Thymus (tissue), 14 donors: ENCODE measurements at places on chromosomes 11 and 22. TPM values are rescaled to one million over a fixed set of nuclear protein-coding genes. Genes with fewer than 3 reads are reported as not detected.

GRCh38 chr11:106998116-106998915 is 20.0 kb downstream of the GUCY1A2 start:
- no peaks in the 10 kb centered on the region for H3K36me3 ChIP-seq
- H3K27ac ChIP-seq, result no peak overlapping the region
- H3K27me3 ChIP-seq, result no peaks in the 10 kb centered on the region
- DNase-seq, result no peak
- H3K4me3 ChIP-seq, result no peak overlapping the region
- H3K4me1 ChIP-seq, result no peaks in the 10 kb centered on the region

Gene MS4A3
- polyA plus RNA-seq, result 2.2 TPM

DNA sequence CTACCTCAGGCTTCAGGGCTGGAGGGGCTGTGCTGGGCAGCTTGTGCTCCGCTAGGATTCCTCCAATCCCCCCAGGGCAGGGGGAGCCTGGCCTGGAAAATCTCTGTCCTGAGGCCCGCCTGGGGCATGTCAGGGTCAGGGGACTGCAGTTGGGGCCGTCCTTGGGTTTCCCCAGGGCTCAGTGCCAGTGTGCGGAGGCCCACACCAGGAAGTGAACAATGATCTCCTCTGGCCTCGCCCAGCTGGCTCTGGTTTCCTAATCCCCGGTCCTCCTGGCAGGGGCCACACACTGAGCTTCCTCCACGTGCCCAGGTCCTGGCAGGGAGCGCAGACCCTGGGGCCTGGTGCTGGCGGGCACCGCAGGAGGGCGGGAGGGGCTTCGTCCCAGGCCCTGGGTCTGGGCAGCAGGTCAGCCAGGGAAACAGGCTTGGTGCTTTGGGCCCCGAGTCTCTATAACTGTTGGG is 1.4 kb upstream of the MUC2 start:
- no peak overlapping the region for H3K27ac ChIP-seq
- no peaks in the 10 kb centered on the region for H3K4me1 ChIP-seq
- no peak for DNase-seq
- no peaks in the 10 kb centered on the region for H3K36me3 ChIP-seq

Gene TP53I11
- polyA plus RNA-seq, result 13.3 TPM

Gene SCARF2
- polyA plus RNA-seq, result 1.3 TPM

DNA sequence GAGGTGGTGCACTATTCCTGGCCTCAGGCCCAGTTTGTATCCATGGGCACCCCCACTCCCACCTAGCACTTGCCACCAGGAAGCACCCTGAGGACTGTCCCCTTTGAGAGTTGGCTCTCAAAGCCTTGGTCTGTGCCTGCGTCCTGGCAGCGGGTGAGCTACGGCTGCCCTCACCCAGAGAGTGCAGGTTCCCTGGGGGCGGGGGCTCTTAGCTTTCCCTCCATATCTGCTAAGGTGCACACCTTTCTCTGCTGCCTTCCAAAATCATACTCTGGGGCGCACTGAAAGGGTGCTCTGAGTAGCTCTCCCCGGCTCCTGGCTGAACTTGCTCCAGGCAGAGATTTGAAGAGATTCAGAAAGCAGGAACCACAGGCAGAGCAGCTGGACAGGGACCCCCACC is 7.1 kb downstream of the KCNQ1 start:
- H3K27ac ChIP-seq, result no peak overlapping the region
- no peak overlapping the region for H3K4me3 ChIP-seq
- peaks cover 20% of the 10 kb centered on the region for H3K27me3 ChIP-seq
- H3K4me1 ChIP-seq, result peaks cover 4% of the 10 kb centered on the region
- no peaks in the 10 kb centered on the region for H3K36me3 ChIP-seq

Gene KDM2A
- 42.0 TPM for polyA plus RNA-seq

Gene WNT7B
- 0.96 TPM for polyA plus RNA-seq

GRCh38 chr11:61954851-61955421 is 4.8 kb downstream of the BEST1 start:
- H3K4me3 ChIP-seq, result no peak overlapping the region
- no peak for DNase-seq
- no peaks in the 10 kb centered on the region for H3K36me3 ChIP-seq
- peaks cover 12% of the 10 kb centered on the region for H3K27me3 ChIP-seq

Gene FIBIN
- polyA plus RNA-seq, result 9.6 TPM

DNA sequence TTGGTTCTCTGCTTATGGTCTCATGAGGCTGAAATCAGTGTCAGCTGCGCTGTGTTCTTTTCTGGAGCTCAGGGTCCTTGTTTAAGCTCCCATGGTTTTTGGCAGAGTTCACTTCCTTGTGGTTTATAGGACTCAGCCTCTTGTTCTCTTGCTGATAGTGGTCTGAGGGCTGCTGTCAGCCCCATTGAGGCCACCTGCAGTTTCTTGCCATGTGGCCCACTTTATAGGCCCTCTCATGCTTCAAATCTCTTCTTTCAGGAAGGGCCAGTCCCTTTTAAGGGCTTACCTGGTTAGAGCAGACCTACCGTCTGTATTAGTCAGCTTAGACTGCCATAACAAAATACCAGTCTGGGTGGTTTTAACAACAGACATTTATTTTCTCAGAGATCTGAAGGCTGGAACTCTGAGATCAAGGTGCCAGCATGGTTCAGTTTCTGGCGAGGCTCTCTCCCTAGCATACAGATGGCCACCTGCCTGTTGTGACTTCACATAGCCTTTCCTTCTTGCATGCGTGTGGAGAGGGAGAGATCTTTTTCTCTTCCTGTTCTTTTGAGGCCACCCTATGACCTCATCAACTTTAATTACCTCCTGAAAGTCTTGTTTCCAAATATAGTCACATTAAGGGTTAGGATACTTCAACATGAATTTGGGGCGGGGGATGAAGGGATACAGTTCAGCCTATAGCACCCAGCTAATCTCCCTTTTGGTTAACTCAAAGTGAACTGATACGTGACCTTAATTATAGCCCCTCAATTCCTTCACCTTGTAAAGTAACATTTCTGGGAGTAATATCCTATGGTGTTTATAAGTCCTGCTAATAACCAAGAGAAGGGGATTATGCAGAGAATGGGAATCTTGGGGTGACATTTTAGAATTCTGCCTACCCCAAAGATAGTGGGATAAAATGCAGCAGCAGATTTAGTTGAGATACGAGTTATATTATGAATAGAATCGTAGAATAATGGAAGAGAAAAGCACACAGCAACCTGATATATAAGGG is 131.8 kb downstream of the UVRAG start:
- no peaks in the 10 kb centered on the region for H3K36me3 ChIP-seq
- peak overlapping the region; percentile 36 for H3K27ac ChIP-seq
- H3K4me3 ChIP-seq, result no peak overlapping the region
- peaks cover 8% of the 10 kb centered on the region for H3K4me1 ChIP-seq
- no peak for DNase-seq
- no peaks in the 10 kb centered on the region for H3K27me3 ChIP-seq

- no peaks in the 10 kb centered on the region for H3K36me3 ChIP-seq
- H3K4me3 ChIP-seq, result no peak overlapping the region
- no peak for DNase-seq
- no peaks in the 10 kb centered on the region for H3K27me3 ChIP-seq
- peaks cover 7% of the 10 kb centered on the region for H3K4me1 ChIP-seq
Observed at GRCh38 chr22:37274380-37274862, 7.9 kb upstream of the CYTH4 start.

GRCh38 chr11:55652560-55652959 is 4.4 kb downstream of the OR4S2 start:
- DNase-seq, result no peak
- H3K36me3 ChIP-seq, result no peaks in the 10 kb centered on the region
- no peak overlapping the region for H3K4me3 ChIP-seq
- no peaks in the 10 kb centered on the region for H3K4me1 ChIP-seq

Gene TMA7B
- 3.3 TPM for polyA plus RNA-seq

- no peaks in the 10 kb centered on the region for H3K4me1 ChIP-seq
- no peaks in the 10 kb centered on the region for H3K36me3 ChIP-seq
- no peaks in the 10 kb centered on the region for H3K27me3 ChIP-seq
- no peak overlapping the region for H3K4me3 ChIP-seq
Observed at GRCh38 chr11:120386774-120387371, 50.7 kb downstream of the ARHGEF12 start.

Gene KCNK4
- not detected for polyA plus RNA-seq

GRCh38 chr22:22995166-22995565 is 75.2 kb upstream of the GNAZ start:
- no peak overlapping the region for H3K4me3 ChIP-seq
- H3K27ac ChIP-seq, result no peak overlapping the region
- no peaks in the 10 kb centered on the region for H3K4me1 ChIP-seq
- no peaks in the 10 kb centered on the region for H3K27me3 ChIP-seq
- no peak for DNase-seq
- no peaks in the 10 kb centered on the region for H3K36me3 ChIP-seq

Gene OR8D4
- 0.02 TPM for polyA plus RNA-seq

DNA sequence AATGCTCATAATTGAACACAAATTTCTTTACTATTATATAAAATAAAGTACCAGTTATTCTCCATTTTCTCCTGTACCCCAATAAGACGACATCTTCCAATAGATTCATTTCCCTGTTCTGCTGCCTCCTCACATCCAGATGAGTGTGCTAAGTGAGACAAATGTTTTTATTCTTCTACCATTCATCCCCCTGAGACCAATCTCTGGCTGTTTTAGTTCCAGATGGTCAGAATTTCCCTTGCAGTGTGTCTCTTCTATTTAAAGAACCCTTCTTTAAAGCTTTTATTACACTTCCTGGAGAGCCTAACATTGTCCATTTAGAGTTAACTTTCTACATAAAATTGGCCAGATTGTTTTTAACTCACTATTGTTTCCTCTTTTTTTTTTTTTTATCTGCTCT is 41.2 kb upstream of the GLYATL1 start:
- H3K27me3 ChIP-seq, result peaks cover 6% of the 10 kb centered on the region
- no peak overlapping the region for H3K27ac ChIP-seq
- DNase-seq, result no peak
- no peak overlapping the region for H3K4me3 ChIP-seq
- H3K4me1 ChIP-seq, result no peaks in the 10 kb centered on the region

Gene HSPB2
- polyA plus RNA-seq, result 2.4 TPM

GRCh38 chr22:21612858-21613257 is 17.0 kb downstream of the YDJC start:
- no peaks in the 10 kb centered on the region for H3K27me3 ChIP-seq
- no peak overlapping the region for H3K4me3 ChIP-seq
- H3K27ac ChIP-seq, result no peak overlapping the region
- H3K4me1 ChIP-seq, result no peaks in the 10 kb centered on the region
- peaks cover 46% of the 10 kb centered on the region for H3K36me3 ChIP-seq

DNA sequence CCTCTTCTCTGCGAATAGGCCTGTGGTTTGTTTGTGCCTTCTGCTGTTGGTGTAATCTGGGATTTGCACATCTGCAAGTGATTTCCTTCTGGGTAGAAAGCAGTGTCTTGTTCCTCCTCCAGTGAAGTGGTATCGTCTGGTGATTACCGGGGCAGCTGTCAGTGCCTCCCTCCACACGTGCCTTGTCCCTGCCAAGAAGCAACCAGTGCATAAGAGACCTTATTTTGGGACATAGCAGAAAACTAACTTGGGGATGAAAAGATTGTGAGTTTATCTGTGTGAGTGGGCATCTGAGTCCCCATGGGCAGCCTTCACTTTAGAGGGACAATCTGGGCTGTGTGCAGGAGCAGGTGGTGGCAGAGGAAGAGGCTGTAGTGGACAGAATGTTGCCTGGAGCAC is 71.5 kb upstream of the SORL1-AS1 start:
- no peaks in the 10 kb centered on the region for H3K27me3 ChIP-seq
- no peak overlapping the region for H3K4me3 ChIP-seq
- H3K4me1 ChIP-seq, result no peaks in the 10 kb centered on the region

DNA sequence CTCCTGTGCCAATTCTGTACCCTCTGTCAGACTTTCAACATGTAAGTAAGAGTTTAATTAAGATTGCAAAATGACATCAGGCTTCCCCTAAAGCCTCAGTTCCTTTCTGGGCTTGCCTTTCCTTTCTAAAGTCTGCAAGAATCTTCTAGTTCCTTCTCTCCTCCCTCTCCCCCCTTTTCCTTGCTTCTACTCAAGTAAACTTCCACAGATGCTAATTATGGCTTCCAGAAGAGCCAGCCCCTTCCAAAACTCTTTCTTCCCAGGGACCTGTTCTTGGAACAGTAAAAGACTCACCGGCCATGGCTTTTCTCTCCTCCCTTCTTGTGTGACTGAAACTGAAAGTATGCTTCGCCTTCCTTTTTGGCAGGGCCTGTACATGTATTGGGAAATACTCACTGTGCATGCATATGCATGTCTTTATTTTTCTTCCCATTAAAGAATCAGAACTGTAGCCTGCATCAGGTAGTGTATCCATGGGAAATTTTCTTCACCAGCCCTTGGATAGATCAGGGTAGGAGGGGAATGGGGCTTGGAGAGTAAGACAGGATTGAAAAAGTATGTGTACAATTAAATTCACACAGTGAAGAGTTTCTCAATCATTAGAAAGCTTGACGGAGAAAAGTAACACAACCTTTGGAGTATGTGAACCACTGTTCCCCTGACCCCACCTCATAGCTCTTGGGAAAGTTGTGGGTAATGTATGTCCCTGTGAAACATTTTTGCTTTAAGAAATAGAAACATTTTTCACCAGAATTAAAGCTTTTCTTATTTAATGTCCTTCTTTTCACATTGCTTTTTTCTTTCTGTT is at the start of gene CASP1:
Gene CASP1 (minus strand): TSS at position 332 of the 808 bp plus-strand sequence. CDS start 31 bp downstream, at position 301.
- peak within 1 kb of the TSS; percentile 15 for H3K4me3 ChIP-seq
- peak within 1 kb of the TSS; percentile 69 for H3K27ac ChIP-seq
- no peaks in the 10 kb centered on the region for H3K36me3 ChIP-seq
- H3K4me1 ChIP-seq, result peaks cover 7% of the 10 kb centered on the region

Gene SCGB2A2
- polyA plus RNA-seq, result 38.8 TPM

DNA sequence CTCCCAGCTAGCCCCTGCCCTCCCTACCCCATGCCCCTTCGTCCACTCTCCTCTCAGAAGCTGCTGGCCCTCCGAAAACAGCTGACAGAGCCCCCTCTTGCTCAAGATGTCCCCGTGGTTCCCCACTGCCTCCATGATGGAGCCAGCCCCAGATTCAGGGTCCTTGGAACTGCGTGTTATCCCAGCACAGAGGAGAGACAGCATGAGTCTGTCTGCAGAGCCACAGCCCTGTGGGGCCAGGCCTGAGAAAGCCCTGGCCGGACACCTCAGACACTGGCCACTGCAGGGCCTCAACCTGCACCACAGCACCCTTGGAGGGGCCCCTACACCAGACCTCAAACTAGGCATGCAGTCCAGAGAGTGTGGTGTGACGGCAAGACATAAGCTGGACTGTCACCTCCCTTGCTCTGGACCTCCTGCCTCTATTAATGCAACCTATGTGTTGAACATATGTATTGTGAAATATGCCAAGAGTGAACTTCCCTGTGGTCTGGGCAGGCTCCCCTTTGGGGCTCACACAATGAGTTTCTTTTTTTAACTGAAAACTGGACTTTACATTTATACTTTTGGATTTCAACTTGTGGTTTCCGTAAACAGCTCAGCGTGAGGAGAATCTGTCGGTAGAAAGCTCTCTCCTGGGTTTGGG is 9.6 kb downstream of the PNPLA5 start:
- no peak overlapping the region for H3K27ac ChIP-seq
- H3K4me1 ChIP-seq, result no peaks in the 10 kb centered on the region
- no peaks in the 10 kb centered on the region for H3K27me3 ChIP-seq
- no peak for DNase-seq

- DNase-seq, result no peak
- no peak overlapping the region for H3K4me3 ChIP-seq
- H3K27ac ChIP-seq, result no peak overlapping the region
- H3K27me3 ChIP-seq, result no peaks in the 10 kb centered on the region
Observed at GRCh38 chr11:100562128-100562527, 125.0 kb upstream of the ARHGAP42 start.
